Activated CD4-positive, alpha-beta memory T cell treated with anti-CD3 and anti-CD28 coated beads, Interleukin-2, amount 10 ng/mL, durations not matched to agents 7 days and 5 days (primary cell): ENCODE measurements at places on chromosomes 11 and 22. TPM values are rescaled to one million over a fixed set of nuclear protein-coding genes. Genes with fewer than 3 reads are reported as not detected.

DNA sequence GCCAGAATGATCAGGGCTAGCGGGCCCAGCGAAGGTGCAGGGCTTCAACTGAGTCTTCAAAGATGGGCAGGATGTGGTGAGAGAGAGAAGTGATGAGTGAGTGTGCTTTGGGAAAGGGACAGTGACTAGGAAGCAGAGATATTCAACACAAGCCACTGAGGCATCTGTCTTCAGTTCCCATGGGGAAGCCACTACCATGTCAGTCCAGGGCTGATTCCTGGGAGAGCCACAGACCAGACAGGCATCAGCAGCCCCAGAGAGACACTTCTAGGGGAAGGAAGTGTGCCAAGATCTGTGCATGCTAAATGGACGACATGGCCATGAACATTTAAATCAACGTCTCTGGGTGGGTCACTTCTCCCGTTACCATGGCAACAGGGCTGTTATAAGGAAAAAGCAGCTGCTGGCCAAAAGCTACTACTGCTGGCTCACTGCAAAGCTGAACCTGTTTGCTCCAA is 28.5 kb downstream of the P4HA3 start:
- no peak for DNase-seq

DNA sequence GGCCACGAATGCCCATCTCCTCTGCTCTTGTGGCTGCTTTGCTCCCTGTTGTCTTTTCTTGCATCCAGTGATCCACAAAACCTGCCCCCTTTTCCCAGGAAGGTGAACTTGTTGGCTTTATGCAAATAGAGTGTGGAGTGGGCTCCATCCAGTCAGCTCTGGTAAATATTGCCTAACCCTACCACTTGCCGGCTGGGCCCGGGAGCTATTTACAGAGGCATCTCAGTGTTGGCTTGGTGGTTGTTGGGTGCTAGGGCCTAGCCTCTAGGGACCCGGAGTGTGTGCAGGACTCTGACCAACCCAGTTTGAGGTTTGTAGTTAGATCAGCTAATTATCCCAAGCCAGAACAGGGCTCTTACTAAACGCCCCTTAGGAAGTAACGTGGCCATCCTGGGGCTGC is 40.8 kb upstream of the TLCD5 start:
- no peak for DNase-seq

DNA sequence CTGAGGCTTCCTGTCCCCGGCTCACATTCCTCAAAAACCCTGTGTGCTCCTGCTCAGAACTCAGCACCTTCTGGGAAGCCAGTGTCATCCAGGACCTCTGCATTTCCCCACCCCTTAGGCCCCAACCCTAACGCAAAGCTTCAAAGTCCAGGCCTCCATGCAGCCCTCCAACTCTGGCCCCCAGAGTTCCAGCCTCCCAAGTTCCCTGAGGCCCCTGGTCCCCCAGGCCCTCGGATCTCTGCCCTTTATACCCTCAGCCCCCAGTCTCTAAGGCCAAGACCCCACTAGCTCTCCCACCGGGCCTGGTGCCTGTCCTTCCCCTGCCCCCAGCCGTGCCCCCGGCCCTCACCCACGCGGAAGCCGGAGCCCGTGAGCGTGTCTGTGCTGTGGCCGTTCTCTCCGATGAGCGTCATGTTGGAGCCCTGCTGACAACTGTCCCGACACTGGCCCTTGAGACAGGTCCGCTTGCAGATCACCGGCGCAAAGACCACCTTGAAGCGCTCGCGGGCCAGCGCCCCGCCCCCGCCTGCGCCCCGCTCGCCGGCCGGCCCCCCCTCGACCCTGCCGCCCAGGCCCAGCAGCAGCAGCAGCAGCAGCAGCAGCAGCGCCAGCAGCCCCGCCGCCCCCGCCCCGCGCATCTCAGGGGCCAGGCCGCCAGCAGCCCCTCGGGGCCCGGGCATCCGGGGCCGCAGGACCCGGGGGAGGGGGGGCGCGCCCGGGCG is 718 bp downstream of the LTBP3 start:
- no peak for DNase-seq

DNA sequence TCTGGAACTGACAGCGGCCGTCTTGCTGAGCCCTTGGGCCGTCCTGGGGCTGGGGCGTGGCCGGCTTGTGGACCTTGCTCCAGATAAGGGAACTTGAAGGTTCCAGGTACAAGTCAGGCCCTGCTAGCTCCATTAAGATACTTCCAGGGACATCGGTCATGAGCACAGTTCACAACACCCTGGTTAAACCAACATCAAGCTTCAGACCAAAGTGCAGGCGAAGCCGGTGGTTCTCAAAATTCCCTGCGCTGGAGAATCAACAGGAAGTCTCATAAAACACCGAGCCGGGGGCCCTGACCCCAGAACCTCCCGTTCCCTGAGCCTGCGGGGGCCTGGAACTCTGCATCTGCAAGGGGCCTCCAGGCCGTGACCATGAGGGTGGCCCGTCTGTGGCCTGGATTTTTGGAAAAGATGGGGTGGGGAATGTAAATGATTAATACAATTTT is 1043.8 kb downstream of the BRD1 start:
- no peak for DNase-seq

DNA sequence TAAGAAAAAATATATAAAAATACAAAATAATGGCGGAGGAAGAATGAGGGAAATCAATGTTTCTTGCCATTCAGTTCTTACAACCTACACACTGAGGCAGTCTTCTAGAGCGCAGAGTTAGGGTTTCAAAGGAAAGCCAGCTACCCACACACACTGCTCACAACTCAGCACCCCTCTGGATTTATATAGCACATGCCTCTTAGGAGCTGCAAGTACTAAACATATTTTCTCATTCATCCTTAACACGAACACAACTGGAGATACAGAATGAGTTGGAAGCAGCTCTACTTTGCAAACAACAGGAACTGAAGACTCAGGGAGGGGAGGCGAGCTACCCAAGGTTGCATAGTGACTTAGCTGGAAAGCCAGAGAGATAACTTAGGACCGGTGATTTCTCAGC is 293.8 kb downstream of the CTTN start:
- DNase-seq: no peak

DNA sequence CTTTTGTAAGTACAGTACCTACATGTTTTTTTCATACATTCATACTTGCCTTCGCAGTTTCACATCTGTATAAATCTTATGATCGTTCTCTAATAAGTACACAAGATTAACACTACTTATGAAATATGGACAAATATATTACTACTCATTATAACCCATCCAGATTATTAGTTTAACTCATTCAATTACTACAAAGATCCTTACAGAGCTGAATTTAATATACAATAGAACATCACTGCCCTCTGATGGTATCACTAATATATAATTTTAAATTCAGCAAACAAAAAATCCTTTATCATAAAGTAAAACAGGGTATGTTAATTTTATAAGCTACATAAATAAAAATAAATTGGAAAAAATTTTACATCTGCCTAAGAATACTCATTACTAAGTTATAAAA is 7.4 kb downstream of the SVIP start:
- no peak for DNase-seq

DNA sequence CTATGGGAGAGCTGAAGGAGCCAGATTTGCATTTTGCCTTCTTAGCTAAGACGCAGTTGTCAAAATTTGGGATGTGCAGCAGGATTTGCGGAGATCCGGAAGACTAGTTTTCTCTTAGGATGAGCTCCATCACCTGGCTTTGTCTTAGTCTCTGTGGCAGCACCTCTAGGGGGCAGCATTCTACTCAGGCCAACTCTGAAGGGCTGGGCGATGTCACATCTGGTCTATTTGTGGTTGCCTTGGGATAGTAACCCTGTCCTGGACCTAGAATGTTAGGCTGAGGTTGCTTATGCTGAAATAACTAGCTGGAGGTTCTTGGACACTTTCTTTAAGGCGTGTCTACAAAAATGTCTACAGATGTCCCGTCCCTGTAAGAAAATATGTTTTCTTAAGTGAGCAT is 116.2 kb downstream of the FAT3 start:
- DNase-seq: no peak

GRCh38 chr11:11871991-11872401 is 30.2 kb downstream of the USP47 start:
- DNase-seq: no peak

GRCh38 chr22:41320416-41321240 is 19.3 kb downstream of the ZC3H7B start:
- no peak for DNase-seq

DNA sequence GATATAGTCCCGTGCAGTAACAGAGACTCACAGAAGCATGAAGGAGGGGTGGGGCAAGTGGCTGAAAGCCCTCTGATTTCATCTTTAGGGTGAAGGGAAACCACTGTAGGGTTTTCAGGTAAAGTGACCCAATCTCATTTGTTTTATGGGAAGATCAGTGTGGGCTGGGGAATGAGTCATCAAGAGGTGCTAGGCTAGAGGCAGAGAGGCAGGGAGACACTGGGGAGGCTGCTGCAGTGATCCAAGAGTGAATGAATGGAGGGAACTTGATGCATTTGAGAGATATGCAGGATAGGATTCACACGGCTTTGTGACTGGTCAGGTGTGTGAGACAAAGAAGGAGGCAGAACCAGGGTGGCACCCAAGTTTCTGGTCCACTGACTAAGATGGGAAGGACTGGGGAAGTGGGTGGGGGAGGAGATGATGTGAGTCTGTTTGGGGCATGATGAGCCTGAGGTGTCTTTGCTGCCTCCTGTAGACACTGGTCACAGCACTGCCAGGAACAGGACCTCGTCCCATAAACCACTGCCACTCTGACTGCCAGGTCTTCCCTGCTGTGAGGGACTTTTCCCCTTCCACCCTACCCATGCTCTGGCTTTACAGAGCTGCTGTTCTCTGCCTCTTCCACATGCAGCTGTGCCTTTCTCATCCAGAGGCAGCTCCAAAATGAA is 239.0 kb downstream of the TENM4 start:
- no peak for DNase-seq

The KLHDC7B gene
- 8.4 TPM for total RNA-seq

GRCh38 chr11:12195768-12196167 is 85.4 kb downstream of the MICAL2 start:
- DNase-seq: peak; percentile 73

DNA sequence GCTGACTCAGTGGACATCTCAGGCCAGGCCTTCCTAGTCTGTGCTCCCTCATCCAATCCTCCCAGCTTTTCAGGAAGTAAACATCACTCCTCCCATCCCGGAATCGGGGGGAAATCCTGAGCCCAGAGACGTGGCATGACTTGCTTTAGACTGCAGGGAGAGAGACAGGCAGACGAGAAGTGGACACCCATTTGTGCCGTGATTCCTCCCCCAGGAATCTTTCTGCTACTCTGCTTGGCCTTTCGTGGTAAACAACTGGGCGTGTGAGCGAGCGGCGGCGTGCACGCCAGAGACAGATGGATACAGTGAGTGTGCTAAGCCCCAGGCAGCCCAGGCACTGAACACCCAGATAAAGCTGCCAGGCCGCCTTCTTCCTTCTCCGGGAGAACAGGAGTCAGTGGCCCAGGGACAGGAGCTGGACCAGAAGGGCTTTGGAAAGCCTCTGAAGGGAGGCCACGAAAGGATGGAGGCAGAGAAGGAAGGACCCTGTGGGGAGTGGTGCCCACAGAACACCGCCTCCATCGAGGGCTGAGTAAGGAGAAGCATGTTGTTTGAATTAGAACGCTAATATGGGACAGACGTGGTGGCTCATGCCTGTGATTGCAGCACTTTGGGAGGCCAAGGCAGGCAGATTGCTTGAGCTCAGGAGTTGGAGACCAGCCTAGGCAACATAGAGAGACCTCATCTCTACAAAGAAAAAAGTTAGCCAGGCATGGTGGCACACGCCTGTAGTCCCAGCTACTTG is 53.0 kb upstream of the PRR5 start:
- DNase-seq: no peak

The OR52N4 gene
- 1.5 TPM for total RNA-seq

GRCh38 chr22:23282089-23282501 is 101.8 kb downstream of the BCR start:
- DNase-seq: no peak

The TYR gene
- not detected for total RNA-seq

- DNase-seq: no peak
Observed at GRCh38 chr11:97157221-97157740, 767.5 kb downstream of the JRKL start.

DNA sequence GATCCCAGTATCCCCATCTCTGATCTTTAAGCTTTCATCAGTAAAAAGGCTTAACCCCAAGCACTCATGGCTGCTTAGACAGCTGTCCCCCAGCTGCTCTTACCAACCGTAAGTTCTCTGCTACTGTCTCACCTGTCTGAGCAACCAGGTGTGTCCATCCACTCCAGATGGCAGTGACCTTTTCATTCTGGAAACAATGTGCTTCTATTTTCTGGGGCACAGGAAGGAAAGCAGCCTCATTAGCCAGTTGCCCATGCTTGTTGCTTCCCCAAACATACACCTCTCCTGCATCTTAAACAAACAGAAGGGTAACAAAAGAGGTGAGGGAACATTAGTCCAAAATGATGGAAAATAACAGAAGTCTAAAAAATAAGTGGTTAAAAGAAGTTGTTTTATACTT is 24.4 kb downstream of the SERGEF start:
- DNase-seq: no peak

The CRYBB3 gene
- 0.40 TPM for total RNA-seq

GRCh38 chr11:134521001-134521400 is 109.0 kb upstream of the B3GAT1 start:
- DNase-seq: no peak

DNA sequence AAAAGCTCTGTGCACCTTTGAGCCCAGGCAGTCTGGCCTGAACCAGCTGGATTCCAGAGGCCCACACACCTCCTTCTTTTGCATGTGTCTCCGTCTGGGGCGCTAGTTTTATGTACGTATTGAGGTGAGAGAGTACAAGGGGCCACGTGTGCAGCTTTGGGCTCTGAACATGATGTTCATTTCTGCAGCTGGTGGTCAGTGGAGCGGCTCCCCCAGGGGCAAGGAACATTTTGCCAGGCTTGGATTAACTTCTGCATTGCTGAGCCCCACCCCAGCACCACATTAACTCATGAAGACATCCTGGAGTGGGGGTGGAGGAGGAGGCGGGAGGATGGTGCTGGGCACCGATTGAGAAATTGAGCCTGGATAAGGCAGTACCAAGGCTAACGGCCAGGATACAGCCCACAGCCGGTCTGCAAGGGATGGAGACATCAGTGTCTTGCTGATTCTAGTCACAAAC is 13.8 kb downstream of the USP2 start:
- no peak for DNase-seq
